Muscle of arm (tissue), 14 donors: ENCODE measurements at places on chromosomes 7 and 10. TPM values are rescaled to one million over a fixed set of nuclear protein-coding genes. Genes with fewer than 3 reads are reported as not detected.

DNA sequence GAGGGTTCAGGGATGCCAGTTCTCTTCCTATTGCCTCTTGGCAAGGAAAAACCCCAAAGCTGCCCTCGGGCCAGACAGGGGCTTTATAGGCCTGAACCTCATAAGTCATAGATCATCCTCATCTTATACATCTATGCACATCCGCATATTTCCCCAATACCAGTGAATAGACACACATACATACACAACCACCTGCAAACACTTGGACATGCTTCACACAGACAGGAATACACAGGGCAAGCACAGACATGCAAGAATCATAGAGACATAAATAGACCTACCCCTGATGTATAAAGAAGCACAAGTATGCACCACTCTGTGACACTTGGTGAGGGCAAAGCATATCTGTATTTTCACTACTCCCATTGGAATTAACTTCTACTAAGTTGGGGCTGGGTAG is 30.7 kb downstream of the MBL2 start:
- DNase-seq = no peak

DNA sequence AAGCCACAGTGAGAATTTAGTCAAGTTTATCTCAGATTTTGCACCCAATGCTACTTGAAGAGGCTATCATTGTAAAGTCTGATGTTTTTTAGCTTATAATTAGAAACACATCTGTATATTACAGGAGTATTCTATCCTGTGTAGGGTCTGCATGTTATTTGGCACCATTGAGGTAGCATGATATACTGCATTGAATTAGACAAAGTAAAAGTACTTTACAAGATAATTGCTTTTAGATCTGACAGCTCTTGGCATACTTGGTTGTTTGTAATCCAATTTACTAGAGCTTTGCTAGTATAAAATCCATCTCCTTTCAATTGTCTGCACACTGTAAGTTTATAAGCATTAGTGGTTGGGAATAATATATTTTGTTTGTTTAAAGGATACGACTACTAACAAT is 714.3 kb downstream of the ANKRD7 start:
- no peak for DNase-seq

DNA sequence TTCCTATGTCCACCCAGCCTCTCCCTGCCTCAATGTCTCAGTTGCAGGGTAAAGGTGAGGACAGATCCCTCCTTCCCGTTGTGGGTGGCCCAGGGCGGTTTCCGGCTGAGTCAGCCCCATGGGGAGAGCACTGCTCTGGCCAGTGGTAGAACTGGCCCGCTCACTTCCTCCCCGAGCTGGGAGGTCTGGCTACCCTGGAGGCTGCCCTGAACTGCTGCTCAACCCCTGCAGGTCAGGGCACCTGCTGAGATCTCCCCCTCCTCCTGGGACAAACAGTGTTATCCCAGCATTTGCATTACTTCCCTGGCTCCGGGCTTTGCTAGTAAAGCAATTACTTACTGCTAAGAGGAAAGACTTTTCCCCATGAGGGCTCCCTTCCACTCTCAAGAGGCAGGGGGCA is 21.4 kb upstream of the IMPDH1 start:
- no peak for DNase-seq

Gene TNS3
- 43.4 TPM for polyA plus RNA-seq

Gene FFAR4
- not detected for polyA plus RNA-seq

Gene CPA1
- 6.1 TPM for polyA plus RNA-seq
